ENCODE measurements at places on chromosomes 2 and 18. TPM values are rescaled to one million over a fixed set of nuclear protein-coding genes. Genes with fewer than 3 reads are reported as not detected.

Gene GAL3ST2
- not detected for total RNA-seq

Gene TWIST2
- 33.9 TPM for total RNA-seq

Gene EIF5B
- 15.2 TPM for total RNA-seq

DNA sequence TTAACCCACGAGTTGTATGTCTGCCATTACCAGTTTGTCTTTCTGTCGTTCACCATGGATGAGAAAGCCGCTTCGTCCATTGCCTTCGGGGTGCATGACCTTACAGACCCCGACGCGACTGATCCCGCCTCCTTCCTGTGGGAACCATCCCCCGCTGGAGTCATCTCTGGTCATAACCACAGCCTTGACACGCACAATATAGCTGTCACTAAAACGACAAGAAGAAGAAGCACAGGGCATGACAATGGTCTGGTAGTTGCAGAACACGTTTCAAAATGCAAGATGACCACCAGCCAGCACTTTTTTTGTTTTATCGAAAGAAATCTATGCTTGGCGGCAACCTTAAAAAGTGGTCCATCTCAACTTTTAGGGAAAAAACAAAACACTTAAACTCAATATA lies 87.7 kb downstream of the SPRED2 start:
- H3K4me3 ChIP-seq, result no peak overlapping the region
- no peak overlapping the region for H3K27ac ChIP-seq
- DNase-seq, result no peak
- peaks cover 8% of the 10 kb centered on the region for H3K4me1 ChIP-seq
- peaks cover 6% of the 10 kb centered on the region for H3K36me3 ChIP-seq
- no peaks in the 10 kb centered on the region for H3K27me3 ChIP-seq

Gene RNF152
- total RNA-seq, result 18.0 TPM

Gene COLEC12
- total RNA-seq, result 58.8 TPM

DNA sequence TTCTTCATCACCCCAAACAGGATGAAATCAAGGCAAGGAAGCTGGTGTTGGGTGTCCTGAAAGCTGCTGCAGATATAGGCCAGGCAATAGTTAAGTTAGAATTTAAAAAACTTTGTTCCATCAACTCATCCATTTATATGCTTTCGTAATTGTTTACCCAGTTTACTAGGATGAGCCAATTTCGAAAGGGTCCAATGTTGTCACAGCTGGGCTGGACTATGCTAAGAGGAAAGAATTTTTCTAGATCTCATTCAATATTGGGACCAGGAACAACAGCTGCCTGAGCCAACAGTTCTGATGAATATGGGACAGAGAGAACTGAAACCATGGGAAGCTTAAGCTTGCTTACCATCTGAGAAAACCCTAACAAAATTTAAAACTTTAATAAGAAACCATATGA lies 21.6 kb upstream of the SP3 start:
- H3K27ac ChIP-seq, result no peak overlapping the region
- DNase-seq, result peak; percentile 1
- no peaks in the 10 kb centered on the region for H3K27me3 ChIP-seq
- peaks cover 2% of the 10 kb centered on the region for H3K4me1 ChIP-seq
- H3K4me3 ChIP-seq, result no peak overlapping the region

- H3K4me3 ChIP-seq, result no peak overlapping the region
- no peaks in the 10 kb centered on the region for H3K27me3 ChIP-seq
- H3K36me3 ChIP-seq, result peaks cover 31% of the 10 kb centered on the region
Measured at GRCh38 chr18:36025025-36025424, 42.3 kb downstream of the RPRD1A start.

GRCh38 chr2:146532509-146533147 lies 1312.2 kb upstream of the ACVR2A start:
- no peaks in the 10 kb centered on the region for H3K4me1 ChIP-seq
- no peaks in the 10 kb centered on the region for H3K36me3 ChIP-seq
- DNase-seq, result no peak
- H3K27me3 ChIP-seq, result no peaks in the 10 kb centered on the region
- no peak overlapping the region for H3K27ac ChIP-seq

DNA sequence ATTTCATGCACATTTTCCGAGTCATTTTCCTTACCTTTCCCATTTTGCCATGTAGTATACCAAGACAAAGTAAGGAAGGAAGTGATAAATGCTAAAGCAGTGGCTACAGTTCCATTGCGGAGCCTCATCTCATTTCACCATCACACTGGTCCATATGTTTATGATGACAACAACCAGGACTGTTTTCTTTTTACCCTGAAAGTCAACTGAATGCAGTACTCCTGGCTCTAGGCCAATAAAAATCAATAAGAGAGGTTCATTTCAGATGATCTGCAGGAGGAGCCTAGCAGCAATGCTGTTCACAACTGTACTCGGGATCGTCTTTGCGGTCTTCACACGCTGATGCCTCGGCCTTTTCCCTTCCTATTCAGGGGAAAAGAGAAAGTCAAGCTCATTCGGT lies 4.7 kb downstream of the MGAT4A start:
- peaks cover 31% of the 10 kb centered on the region for H3K27me3 ChIP-seq
- H3K36me3 ChIP-seq, result no peaks in the 10 kb centered on the region
- H3K4me1 ChIP-seq, result peaks cover 6% of the 10 kb centered on the region

Gene TFPI
- 82.1 TPM for total RNA-seq

DNA sequence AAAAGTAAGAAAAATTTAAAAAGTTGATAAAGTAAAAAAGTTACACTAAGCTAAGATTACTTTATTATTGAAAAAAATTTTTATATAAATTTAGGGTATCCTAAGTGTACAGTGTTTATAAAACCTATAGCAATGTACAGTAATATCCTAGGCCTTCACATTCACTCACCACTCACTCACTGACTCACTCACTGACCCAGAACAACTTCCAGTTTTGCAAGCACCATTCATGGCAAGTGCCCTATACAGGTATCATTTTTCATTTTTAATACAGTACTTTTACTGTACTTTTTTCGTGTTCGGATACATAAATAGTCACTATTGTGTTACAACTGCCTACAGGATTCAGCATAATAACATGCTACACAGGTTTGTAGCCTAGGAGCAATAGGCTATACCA lies 8.9 kb upstream of the THUMPD2 start:
- H3K27ac ChIP-seq, result no peak overlapping the region
- H3K36me3 ChIP-seq, result no peaks in the 10 kb centered on the region
- peaks cover 5% of the 10 kb centered on the region for H3K4me1 ChIP-seq
- H3K27me3 ChIP-seq, result no peaks in the 10 kb centered on the region

- peaks cover 41% of the 10 kb centered on the region for H3K36me3 ChIP-seq
- H3K27me3 ChIP-seq, result no peaks in the 10 kb centered on the region
- no peak overlapping the region for H3K4me3 ChIP-seq
- H3K27ac ChIP-seq, result no peak overlapping the region
Measured at GRCh38 chr18:76922107-76922506, 99.8 kb downstream of the ZNF236 start.

Gene EGR4
- total RNA-seq, result not detected

- DNase-seq, result no peak
- H3K4me1 ChIP-seq, result no peaks in the 10 kb centered on the region
- no peak overlapping the region for H3K27ac ChIP-seq
- no peak overlapping the region for H3K4me3 ChIP-seq
- H3K27me3 ChIP-seq, result no peaks in the 10 kb centered on the region
Measured at GRCh38 chr2:171584001-171584400, 61.7 kb downstream of the CYBRD1 start.

All from SJSA1 (cell line).